ENCODE measurements at places on chromosomes 2 and 18. TPM values are rescaled to one million over a fixed set of nuclear protein-coding genes. Genes with fewer than 3 reads are reported as not detected.
A peak's percentile ranks its signal among the peaks of the same experiment; 100 is the strongest.

Gene CYP27A1
- total RNA-seq: not detected

DNA sequence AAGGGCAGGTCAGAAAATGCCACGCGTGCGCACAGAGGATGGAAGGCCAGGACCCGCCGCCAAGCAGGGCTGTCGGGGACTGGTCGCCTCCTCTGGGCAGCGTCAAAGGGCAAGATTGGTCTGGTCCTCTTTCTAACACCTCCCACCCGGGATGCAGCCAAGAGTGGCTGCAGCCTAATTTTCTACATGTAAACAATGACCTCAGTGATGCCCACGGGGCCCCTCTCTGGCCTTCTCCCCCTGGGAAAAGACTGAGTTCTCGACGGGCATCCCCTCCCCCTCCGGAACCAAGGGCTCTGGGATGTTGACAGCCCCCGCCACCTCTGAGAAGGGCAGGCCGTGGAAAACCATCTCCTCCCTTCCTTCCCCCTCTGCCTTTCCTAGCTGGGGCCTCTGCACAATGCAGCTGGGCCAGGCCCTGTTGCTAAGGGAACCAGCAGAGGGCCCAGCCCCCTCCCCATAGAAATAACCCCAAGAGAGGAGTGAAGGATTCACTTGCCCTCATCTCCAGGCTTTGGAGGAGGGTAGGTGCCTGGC lies 80.0 kb upstream of the ZNF532 start:
- no peak for ATAC-seq

Gene RND3
- not detected for total RNA-seq

DNA sequence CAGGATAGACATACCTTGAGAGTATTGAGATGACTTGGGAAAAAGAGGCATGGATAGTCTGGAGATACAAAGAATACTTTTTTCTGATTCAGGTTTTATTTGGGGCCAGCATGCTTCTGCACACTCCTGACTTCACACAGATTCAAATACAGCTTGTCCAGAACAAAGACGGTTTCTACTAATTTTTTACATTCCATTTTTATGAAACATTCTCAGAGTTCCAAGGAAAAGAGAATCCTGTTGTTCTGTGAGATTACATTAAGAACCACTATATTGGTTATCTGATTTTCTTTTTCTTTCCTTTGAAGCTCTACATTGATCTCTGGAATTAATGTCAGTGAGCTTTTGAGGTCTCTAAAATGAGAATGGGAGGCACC lies 41.0 kb downstream of the PTPRM start:
- ATAC-seq: no peak

DNA sequence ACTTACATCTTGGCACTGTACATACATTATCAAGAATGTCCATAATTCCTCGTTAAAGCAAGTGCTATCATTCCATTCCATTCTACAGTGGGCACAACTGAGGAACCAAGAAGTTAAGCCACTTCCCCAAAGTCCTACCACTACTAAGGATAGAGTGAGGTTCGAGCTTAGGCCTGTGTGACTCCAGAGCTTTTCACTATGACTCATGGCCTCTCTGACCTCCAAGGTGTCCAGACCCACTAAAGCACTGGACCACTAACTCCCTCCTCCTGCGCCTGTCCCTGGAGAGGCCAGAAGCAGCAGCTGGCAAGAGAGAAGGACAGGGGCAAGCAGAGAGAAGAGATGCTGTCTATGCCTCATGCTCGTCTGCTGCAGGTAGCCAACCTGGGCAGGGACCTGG lies 117.0 kb downstream of the ZBTB7C start:
- no peak for ATAC-seq

DNA sequence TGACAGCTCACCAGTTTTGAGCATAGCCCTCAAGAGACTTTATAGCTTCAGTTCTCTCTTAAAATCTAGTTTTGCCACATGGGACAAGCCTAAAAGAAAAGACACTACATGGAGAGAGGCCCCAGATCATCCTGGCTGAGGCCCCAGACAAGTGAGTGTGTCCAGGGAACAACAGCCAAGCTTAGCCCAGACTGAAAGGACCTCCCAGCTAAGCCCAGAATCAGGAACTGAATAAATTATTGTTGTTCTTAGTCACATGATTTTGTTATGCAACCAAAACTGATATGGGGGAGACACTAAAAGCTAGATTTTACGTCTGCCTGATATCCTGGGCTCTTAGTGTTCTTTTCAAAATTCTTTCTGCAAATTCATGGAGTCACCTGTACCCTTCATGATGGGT lies 29.3 kb upstream of the LBH start:
- no peak for ATAC-seq

Gene UGT1A10
- total RNA-seq: 0.16 TPM

GRCh38 chr2:62321380-62322289 lies 125.7 kb downstream of the B3GNT2 start:
- ATAC-seq: peak; percentile 70

DNA sequence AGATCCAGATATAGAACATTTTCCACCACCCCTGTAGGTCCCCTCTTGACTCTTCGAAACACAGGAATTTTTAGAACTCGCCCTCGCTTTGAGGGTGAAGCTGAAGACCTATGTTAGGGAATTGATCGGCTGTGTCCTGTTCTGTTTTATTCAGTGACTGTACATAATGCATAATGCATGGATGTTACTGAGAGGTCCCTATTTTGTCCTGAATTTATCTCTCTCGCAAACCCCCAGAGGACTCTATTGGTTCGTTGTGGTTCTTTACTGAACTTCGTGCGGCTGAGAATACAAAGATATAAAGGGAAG lies 431 bp upstream of the EIF5B start:
- ATAC-seq: no peak

- peak; percentile 60 for ATAC-seq
Measured at GRCh38 chr2:174970092-174970491, 35.1 kb downstream of the CHN1 start.

Gene TET3
- 15.1 TPM for total RNA-seq

- no peak for ATAC-seq
Measured at GRCh38 chr18:36183987-36184386, 3.3 kb upstream of the MOCOS start.

Gene ACADL
- not detected for total RNA-seq

GRCh38 chr2:233428008-233428407 lies 73.7 kb downstream of the DGKD start:
- no peak for ATAC-seq

Gene PFN4
- total RNA-seq: not detected

- ATAC-seq: no peak
Measured at GRCh38 chr2:236988690-236989624, 96.7 kb upstream of the COPS8 start.

Gene CPLX4
- not detected for total RNA-seq

Gene GBX2
- total RNA-seq: not detected

Gene PLCD4
- 0.52 TPM for total RNA-seq

- ATAC-seq: no peak
Measured at GRCh38 chr2:383178-383577, 95.3 kb upstream of the ALKAL2 start.

DNA sequence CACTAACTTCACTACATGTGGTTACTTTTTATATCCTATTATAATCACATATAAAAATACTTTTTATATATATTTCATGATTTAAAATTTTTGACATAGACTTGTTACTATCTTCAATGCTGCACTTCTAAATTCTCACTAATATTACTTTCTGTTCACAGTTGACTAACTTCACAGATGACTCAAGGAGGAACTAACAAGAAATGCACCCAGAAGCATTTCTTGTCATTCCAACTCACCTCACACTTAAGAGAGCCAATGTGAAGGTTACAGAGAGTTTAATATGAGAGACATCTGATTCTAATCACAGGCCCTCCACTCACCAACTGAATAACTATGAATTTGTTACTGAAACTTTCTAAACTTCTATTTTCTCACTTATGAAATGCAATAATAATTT lies 399.8 kb upstream of the SLC8A1 start:
- ATAC-seq: no peak

- no peak for ATAC-seq
Measured at GRCh38 chr18:22493255-22493654, 75.5 kb upstream of the CTAGE1 start.

DNA sequence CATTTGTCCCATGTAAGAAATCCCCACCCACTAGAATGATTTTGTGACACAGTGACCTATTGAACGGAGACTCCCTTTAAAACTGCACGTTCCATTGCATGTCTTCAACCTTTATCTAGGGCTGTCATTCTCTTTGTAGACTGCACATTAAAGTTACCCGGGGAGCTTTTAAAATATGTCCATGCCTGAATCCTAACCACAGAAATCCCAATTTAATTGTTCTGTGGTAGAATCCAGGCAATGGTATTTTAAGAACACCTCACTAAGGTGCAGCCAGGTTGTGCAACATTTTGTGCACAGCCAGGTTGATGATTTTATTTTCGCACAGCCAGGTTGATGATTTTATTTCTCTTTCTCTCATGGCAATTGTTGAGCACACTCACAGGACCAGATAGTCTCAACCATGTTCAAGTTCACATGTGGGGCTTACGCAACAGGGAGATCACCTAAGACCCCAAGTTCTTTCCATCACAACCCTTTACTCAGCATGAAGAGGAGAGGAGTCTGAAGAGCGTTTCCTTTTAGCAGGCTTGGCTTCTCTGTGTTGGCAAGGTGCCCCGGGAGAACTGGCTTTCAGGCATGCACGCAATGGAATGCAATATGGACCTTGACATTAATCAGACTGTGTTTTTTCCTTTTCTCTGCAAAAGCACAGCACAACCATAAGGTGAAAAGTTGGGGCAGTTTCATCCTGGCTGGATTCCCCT lies 467.3 kb upstream of the ETAA1 start:
- ATAC-seq: no peak

- no peak for ATAC-seq
Measured at GRCh38 chr2:55999790-56000189, 76.2 kb upstream of the EFEMP1 start.

DNA sequence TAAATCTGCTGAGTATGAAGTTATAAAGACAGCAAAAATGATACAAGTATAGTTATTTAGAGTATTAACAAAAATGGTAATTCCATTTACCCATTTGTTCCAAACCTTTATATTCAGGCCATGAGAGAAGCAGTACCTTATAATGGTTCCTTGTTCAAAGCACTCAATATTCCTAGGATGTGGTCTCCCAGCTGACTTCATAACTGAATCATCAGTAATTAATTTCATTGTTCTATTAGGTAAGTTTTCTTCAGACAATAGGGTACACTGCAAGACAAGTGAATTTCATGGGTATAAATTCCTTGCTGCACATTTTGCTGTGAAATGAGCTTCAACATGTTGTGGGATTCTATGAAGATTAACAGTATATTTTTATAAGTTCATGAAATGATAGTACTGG lies 550.8 kb upstream of the ZEB2 start:
- ATAC-seq: no peak

DNA sequence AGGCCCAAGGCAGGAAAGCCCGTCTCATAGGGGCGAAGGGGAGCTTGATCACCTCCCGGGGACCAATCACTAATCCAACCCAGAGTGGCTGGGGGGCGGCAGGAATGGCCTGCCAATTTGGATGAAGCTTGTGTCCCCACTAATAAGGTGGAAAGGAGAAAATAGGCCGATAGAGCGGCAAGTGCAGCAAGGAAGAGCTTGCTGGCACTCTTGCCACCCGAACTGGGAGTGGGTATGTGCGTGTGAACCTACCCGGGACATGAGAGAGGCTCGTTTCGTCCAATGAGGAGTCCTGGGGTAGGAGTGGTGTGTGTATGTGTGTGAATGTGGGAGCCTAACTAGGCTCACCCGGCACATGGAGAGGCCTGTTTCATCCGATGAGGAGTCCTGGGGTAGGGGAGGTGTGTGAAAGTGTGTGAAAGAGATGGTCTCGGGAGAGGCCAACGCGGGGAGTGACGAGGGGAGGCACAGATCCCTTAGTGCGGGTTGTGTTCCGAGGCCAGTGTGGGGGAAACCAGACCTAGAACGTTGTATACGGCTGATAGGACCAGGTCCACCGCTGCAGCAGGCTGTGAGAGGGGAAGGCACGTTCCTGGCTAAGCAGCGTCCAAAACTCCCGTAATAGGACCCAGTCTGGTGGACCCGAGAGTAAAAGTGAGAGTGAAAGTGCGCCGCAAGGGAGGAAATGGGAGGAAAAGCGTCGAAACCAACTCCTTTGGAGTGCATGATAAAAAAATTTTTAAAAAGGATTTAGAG lies 47.1 kb upstream of the SELENOI start:
- ATAC-seq: peak; percentile 59

DNA sequence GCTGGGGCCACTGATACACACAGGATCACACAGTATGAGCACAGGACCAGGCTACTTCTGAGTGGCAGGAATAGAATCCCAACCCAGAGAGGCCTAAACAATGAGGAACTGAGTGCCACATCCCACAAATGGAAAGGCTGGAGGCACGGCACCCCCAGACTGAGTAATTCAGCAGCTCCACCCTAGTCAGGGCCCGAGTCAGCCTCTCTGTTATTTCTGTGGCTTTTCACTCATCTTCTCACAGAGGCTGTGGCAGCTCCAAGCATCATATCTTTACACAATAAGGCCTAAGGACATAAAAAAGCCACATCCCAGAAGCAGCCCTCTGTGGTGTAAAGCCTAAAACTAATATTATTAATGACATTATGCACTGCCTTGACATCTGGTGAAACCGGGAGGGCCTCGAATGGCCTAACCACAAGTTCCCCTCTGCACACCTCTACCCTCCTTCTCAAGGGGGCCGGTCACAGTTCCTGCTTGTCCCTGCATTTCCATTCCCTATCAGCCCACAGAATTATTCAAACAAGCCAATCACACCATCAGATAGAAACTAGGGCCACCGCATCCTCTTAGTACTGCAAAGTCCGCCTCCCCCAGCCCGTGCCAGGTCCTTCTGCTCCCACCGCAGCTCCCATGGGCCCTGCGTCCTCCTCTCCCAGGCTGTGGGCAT lies 12.5 kb upstream of the MAL start:
- peak; percentile 37 for ATAC-seq

Gene HDAC4
- 34.3 TPM for total RNA-seq

Gene ALPP
- 0.19 TPM for total RNA-seq

Gene AFF3
- 0.42 TPM for total RNA-seq

DNA sequence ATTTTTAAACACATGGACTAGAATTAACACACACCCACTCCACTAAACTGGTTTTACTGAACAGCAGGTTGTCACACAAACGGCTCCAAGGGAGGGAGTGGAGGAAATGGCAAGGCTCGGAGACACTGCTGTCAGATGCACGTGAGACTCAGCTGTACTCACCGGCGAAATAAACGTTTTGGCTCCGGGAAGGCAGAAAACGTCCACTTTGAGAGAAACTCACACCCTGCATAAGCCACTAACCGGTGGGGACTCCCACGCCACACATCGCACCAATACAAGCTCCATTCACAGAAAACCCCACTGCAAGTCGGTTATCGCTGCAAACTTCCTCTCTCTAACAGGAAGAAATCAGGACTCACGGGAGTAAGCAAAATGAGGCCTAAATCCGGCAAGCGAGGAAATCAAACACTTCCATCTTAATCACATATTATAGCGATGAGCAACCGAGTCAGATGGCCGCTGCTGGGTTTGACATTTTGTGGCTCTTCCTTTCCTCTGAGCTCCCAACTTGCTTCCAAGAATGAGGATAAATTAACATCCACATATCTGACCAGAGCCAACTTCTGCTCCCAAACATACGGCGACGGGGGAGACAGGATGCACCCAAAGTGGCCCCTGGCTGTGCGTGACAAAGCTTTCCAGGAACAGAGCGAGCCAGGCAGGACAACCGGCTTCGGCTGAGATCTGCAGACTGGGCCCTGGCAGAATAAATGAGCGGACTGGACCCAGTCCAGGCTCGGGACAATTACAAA lies 63.5 kb downstream of the HDAC4 start:
- no peak for ATAC-seq

Measured in activated T-helper 17 cell treated with anti-CD3 and anti-CD28 coated beads, Interleukin-2, amount 50 U/mL, for 72 hours (primary cell).